RKO (cell line): ENCODE measurements at places on chromosomes 11 and 22.

- no peak for DNase-seq
These were observed 1.5 kb upstream of the ANKRD13D start for GRCh38 chr11:67287355-67288197.

- no peak for DNase-seq
These were observed 3.9 kb downstream of the RHOG start for GRCh38 chr11:3836903-3837302.

DNA sequence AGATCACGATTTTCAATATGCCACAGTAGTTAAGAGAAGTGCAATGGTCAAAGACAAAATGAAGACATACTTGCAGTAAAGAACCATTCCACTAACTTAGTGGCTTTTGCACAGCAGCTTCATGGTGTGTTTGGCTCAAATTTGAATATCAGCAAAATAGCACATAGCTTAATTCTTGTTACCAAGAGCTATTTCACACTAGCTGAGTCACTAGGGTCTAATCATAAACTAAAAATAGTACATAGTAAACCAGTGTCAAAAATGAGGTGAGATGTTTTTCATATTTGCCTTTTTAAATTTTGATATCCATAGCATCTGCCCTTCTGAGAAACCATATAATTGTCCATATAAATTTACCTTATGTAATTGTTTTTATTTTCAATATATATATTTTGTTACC is 325.0 kb upstream of the LUZP2 start:
- DNase-seq = no peak

- DNase-seq = no peak
These were observed 29.8 kb downstream of the SREBF2 start for GRCh38 chr22:41862530-41863266.

DNA sequence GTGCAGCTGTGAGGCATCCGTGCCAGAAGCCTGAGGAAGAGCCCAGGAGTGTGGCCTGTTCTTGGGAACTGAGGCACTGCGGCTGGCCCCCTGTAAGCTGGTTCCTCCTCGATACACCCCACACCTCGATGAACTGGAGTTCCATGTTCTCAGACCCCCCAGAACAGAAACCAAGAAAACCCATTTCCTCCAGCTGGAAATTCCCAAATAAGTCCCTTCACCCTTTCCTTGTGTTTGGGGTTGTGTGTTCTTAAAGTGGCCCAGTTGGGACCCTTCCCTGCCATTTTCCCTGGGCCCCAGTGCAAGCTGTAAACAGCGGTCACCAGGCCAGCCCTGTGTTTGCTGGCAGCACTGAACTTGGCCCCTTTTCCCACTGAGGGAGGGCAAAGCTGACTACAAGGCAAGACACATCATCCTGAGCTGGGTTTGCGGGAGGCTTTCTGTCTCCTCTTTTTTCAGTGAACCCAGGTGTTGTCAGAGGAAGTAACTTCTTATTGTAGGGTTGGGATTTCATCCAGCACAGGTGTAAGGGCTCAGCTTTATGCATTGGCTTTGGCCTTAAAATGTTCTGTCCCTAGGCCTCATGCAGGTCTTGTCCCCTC is 60.1 kb upstream of the MPEG1 start:
- no peak for DNase-seq

DNA sequence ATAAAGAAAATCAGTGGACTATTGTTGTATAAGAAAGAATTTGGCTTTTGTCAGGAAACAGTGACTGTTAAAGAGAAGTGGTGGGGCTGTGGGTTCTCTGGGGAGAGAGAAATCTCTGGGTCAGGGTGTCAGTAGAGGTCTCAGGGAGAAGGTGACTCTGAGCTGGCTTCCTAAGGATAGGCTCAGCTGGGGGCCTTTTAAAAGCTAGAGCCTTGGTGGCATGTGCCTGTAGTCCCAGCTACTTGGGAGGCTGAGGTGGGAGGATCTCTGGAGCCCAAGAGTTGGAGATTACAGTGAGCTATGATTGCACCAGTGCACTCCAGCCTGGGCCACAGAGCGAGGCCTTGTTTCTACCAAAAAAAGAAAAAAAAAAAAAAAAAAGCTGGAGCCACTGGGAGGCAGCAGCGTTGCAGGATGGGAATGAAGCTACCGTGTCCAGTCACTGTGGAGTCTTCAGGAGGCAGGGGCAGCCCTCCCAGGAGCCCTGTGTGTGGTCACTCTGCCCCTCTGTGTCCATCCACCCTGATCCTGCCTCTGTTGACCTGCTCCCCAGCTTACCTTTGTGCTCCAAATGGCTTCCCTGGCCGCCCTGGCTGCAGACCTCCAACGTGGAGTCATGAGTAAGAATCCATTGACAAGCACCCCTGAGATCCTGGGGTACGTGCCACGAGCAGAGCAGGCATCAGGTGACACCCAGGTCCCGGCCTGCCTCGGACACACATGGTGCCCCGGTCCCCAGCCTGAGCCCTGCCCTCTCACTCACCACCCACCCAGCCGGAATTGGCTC is 5.4 kb upstream of the MIF start:
- no peak for DNase-seq

DNA sequence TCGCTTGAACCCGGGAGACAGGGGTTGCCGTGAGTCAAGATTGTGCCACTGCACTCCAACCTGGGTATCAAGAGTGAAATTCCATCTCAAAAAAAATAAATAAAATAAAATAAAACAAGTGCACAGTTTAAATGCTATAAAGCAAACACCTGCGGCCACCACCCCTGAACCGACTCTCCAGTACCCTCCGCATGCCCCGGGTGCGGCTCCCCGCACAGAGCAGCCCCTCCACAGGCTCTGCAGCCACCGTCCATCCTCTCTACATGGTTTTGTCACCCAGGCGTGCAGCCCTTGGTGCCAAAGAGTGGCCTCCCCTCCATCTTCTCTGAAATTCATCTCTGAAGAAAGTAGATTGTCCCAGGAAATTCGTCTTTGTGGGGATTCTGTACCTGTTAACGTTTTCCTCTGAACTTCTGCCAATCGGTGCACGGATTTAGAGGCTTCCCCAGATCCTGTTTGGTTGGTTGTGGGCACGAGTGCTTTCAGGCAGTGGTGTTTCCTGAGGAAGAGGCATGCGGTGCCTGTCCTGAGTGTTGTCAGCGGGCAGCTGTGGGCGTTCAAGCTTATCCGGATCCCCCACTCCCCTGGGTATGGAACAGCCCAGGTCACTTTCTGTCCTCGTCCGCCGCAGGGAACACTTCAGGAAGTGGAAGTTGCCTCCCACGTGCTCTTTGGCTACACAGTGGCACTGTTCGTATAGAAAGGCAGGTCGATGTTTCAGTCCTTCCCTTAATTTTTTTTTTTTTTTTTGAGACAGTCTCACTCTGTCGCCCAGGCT is 4.1 kb downstream of the MIOX start:
- DNase-seq = no peak

- no peak for DNase-seq
These were observed 7.7 kb upstream of the PACS1 start for GRCh38 chr11:66062408-66062807.

GRCh38 chr11:6719576-6719975 is 36.4 kb upstream of the MRPL17 start:
- no peak for DNase-seq

- DNase-seq = no peak
These were observed 42.6 kb downstream of the ACER3 start for GRCh38 chr11:76903325-76903724.

GRCh38 chr22:17960695-17961445 is 63.5 kb downstream of the MICAL3 start:
- no peak for DNase-seq

DNA sequence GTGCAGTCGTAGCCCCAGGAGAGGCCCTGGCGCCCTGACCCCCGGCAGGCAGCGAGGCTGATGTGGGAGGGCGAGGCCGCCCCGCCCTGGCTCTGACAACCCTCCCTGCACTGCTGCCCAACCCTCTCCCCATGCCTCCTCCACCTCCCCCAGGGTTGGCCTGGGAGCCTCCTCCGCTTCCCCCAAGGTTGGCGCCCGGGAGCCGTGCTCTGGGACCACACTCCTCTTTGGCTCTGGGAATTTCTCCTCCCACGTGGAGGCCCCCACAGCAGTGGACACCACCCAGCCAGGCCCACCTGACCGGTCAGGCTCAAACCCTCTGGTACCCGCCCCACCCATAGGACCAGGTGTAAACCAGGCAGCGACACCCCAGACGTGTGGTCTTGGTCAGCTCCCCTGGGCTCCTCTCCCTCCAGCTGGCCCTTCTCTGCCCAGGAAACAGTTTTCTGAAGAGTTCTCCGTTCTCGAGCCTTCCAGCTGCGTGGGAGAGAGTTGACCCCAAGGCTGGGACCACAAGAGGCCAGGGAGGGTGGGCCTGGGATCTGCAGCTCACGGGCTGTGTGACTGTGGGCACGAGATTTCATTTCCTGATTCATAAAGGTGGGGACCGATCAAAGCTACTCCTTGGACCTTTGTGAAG is 39.5 kb upstream of the BRSK2 start:
- DNase-seq = no peak

- DNase-seq = no peak
These were observed 30.6 kb downstream of the SHANK2 start for GRCh38 chr11:71221821-71222220.

GRCh38 chr11:61266602-61267001 is 25.6 kb downstream of the PGA5 start:
- DNase-seq = no peak

- DNase-seq = no peak
These were observed 589 bp downstream of the SCGB1A1 start for GRCh38 chr11:62419314-62419929.

DNA sequence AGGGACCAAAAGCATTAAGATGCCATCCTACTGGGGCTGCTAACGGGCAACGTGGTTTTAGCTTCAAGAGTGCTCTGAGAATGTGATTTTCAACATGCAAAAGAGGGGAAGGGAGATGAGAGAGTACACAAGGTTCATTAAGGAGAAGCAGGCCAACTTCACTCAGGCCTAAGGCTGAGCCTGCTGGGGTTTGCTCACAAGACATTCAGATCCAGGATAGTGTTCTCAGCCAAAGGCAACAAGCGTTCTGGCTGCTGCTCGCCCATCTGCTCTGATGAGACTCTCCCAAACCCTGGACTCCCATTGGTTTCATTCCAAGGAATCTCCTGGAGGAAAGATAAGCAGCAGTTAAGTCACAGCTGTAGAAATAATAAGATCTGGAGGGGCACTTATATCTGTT is 23.6 kb upstream of the UPB1 start:
- DNase-seq = no peak

- DNase-seq = no peak
These were observed 19.9 kb downstream of the TRIM29 start for GRCh38 chr11:120117991-120118390.

GRCh38 chr11:105862736-105863367 is 159.2 kb downstream of the MSANTD4 start:
- peak; percentile 70 for DNase-seq

GRCh38 chr22:39209756-39210155 is 35.0 kb downstream of the PDGFB start:
- DNase-seq = no peak

DNA sequence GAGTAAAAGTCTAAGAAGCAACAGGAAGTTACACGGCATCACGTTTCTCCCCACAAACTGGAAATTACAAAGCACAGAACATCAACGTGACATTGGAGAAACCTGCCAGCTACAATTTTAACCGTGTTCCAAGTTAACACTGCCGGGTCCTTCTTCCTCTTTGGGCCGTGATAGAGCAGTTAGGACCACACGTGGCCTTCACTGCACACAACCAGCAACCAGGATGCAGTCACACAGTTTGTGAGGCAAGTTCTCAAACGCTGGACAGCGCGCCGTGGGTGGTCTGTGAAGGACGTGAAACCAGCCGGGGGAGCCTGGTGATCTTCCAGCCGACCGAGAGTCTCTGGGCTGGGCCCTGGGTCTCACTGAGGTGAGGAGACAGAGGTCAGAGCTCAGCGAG is 14.6 kb downstream of the C11orf21 start:
- no peak for DNase-seq

DNA sequence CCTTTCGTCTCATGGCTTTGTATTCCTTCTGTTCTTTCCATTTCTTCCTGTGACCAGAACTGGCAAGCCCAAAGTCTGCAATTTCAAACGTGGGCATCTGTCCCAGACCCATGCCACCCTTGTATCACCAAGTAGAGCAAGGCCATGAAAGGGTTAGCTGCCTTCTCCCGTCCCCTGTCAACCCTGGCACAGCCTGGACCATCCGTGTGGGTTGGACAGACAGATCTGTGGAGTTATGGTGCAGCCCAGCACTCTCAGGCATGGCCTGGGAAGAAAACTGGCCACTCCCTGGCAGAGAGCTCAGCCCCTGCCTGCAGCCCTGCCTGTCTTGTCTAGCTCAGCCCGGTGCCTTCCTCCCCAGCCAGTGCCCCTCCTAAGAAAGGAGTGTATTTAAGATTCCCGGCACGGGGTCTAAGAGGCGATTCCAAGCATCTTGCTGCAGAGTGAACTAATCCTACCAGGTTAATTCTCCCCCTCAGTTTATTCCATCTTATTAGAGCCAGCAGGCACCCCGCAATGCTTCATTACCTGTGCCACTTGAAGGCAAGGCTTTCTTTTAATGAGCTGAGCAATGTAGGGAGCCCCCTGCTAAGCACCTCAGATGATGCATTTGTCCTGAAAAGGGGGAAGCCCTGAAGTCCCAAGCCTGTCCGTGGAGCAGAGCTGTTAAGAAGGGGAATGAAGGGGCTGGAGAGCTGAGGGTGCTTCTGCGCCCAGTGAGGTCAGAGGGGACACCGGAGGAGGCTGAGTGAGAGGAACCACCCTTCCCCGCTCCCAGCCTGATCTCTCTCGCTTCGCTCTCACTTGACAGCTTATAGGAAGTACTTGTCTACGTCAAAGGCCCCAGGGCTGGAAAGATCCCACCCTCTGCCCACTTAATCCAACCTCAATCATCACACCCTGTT is 130.6 kb downstream of the SPATA19 start:
- no peak for DNase-seq

GRCh38 chr22:31676700-31677099 is 14.7 kb upstream of the PISD start:
- peak; percentile 93 for DNase-seq

DNA sequence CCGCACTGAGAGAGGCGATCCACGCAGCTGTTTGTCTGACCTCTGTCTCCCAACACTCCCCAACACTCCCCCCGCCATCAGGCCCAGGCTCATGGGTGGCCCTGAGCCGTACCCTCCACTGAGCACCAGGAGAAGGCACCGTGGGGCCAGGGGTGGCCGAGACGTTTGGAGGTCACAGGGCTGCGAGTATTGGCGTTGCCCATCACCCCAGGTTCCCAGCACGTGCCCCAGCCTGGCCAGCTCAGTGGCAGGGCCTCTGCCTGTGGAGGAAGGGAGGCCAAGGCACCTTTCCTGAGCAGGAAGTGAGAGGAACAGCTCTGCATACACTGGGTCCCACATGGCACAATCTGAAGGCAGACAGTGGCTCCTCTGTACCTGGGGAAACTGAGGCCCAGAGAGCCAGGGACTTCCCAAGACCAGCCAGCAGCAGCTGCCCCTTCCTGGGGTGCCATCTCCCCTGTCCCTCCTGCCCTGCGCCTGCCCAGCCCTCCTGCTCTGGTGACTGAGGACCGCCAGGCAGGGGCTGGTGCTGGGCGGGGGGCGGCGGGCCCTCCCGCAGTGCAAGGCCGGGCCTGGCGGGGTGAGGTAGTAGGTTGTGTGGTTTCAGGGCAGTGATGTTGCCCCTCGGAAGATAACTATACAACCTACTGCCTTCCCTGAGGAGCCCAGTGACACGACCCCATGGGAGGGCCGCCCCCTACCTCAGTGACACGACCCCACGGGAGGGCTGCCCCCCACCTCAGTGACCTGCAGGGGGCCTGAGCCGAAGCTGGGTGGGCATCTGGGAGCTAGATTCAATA is 37.0 kb upstream of the PPARA start:
- no peak for DNase-seq
